ENCODE measurements at places on chromosomes 16 and 17.

DNA sequence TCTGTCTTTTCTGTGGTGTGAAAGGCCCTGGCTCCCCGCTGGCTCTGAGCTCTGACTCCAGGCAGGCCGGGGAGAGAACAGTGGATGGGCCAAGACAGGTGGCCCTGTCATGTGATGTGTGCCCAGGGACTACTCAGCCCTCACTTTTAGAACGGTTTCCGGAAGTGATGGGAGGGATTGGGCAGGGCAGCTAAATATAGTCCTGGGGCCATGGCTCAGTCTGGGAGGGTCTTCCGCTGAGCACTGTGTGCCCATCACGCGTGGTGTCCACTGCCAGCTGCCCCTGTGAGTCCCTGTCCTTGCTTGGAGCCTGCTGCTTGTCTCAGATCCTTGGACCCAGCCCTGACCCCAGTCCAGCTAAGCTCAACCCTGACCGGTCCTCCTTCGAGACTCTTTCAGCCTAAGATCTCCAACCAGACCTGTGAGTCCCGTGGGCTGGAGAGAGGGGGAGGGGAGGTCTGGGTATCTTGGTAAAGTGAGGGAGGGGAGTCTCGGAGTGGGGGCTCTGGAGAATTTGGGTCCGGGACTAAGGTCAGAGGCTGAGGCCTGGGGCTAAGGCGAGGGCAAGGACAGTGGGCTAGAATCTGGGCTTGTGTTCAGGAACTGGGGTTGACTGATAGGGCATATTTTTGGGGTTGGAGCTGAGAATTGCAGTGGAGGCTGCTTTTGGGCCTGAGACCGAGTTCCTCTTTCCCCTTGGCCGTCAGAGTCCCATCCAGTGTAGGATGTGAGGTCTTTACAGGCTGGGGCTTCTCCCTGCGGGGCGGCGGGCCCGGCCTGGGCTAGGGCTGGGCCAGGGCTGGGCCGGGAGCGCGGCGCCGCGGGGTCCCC is at the start of gene TRIM72:
TRIM72 (plus strand) TSS at position 243 of the 831 bp plus-strand sequence. CDS start 620 bp downstream, outside the sequence.
- DNase-seq, result no peak

GRCh38 chr17:12983991-12984884 is 33.6 kb downstream of the ELAC2 start:
- DNase-seq, result no peak

DNA sequence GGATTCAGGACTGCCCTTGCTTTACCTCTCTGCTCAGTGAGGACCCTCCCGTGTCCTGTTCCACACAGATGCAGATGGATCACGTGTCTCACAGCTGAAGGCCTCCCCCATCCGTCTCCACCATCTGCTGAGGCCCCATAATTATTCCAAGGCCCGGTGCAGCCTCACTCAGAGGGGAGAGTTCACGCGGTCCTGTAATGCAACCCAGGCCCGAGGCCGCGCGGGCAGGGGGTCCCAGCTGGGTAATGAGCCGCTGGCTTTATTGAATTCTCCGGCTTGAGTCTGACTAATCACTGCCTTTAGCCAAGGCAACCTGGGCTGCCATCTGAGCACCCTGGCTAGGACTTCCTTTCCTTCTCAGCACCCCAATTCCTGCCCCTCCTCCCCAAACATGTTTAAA is 4.4 kb upstream of the WFIKKN2 start:
- DNase-seq, result no peak

DNA sequence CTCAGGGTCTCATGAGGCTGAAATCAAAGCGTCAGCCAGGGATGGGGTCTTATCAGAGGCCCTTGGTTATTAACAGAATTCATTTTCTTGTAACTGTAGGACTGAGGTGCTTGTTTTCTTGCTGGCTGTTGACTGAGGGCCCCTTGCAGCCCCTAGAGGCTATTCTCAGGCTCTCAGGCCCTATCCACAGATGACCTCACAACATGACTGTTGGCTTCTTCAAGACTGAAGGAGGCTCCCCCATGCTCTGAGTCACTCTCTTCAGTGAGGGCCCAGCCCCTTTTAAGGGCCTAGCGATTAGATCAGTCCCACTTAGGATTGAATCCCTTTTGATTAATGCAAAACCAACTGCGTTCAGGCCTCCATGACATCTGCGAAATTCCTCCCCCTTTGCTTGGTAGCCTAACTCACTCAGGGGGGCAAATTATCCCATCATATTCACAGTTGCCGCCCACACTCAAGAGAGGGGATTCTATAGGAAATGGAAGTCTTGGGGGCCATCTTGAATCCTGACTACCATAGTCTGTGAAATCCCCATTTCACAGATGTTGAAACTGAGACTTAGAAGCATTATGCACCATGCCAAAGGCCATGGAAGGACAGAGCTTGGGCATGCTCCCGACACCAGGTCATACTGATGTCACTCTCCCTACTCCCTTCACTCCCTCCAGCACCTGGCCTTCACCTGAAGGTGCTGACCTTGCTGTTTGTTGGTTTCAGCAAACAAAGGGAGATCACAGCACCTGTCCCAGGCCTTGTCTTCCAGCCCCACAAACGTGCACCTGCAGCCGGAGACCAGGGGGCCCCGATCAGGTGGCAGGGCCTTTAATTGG is 592.3 kb downstream of the MAF start:
- peak; percentile 67 for DNase-seq

DNA sequence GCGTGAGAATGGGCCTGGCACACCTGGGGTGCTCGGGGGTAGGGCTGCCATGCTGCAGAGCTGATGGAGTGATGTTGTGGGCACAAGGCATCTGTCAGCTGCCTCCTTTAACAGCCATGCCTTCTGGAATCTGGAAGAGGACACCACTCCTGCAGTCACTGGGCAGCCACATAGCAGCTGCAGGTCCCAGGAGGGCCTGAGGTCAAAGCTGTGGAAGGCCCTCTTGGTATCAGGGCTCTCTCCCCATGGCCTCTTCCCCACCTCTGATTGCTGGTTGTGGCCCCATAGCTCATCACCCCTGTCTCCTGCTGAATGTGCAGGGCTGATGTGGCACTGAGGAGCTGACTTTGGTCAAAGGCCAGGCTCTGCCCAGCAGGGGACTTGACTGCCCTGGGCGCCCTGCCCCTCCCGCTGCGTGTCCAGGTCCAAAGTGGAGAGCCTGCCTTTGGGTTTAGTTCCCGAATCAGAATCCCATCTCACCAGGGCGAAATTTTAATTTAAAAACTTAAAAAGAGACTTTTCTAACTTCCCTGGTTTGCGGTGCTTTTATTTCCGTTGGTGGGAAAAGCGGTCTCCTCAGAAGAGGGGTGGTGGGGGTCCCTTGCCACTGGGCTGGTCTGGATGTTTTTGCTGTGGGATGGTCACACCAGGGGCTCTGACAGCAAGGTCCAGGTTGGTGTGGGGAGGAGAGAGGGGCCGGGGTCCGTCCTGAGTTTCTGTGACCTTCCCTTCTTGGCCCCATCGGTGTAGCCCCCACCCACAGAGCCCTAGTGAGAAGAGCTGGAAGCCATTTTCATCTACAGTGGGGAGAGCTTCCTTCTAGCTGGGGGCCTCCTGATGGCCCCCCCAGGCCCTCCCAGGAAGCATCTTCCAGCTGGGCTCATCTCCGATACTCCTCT is 5.9 kb downstream of the UBALD2 start:
- DNase-seq, result no peak

DNA sequence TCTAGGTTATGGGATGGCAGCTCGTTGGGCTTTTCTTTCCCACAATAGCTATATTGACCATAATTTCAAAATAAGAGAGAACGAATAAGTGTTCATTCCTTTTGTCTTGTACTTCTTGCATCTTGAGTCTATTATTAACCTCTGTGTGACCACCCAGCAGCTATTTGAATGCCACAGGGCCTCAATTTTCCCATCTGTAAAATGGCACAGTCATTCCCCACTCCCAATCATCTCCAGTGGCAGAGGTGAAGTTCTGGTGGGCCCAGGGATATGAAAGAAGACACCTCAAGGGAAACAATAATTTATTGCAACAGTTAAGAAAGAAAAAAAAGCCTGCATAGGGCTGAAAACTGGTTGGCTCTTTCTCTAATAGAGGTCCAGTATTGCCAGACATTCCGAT is 28.6 kb upstream of the NKD1 start:
- DNase-seq, result no peak

DNA sequence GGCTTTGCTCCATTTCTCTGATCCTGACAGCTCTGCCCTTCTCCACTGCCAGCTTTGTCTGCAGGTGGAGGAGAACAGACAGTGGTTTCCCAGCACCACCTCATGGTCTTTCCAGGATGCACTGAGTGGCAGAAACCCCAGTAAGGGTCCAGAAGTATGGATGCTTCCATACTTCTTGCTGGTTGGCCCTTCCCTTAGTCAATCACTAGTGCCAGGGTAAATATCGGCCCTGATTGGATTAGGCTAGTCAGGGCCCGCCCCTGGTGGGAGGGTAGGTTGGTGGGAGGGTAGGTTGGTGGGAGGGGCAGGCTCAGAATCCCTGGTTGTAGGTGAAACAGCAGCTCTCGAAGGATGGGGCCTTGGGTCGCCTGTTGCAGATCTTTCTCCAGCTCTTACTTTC is 10.2 kb downstream of the RNF213 start:
- peak; percentile 41 for DNase-seq

DNA sequence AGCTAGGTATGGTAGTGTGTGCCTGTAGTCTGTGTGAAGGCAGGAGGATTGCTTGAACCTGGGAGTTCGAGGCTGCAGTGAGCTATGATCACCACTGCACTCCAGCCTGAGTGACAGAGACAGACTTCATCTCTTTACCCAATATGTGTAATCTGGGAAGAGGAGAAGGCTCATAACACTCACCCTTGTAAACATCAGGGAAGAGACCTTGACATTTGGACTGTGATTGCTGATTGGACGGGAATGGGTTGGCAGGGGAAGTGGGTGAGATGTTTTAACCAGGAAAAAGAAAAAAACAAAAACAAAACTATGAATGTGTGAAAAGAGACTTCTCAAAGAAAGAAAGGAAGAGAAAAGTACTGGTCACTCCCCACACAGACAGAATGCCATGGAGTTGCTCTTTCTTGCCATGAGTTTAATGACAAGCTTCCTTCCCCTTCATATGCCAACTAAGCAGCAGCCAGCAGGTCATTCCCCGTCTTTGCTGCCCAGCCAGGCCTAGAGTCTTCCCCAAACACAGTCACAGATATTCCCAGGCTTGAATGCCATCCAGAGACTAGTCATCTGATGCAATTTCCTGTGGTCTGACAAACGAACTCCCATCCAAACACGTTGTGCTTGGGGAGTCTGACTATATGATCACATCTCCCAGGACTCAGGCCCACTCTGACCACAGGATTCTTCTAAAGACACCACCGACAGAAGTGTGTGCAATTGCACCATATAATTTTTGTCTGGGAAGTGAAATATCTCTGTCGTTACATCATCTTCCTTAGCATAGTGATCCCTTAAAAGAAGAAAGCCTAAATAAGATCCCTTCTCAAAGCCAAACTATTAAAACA is 3.6 kb upstream of the XAF1 start:
- peak; percentile 93 for DNase-seq

- no peak for DNase-seq
These were observed 492.2 kb downstream of the WWOX start for GRCh38 chr16:78591682-78592103.

GRCh38 chr17:38361694-38362465 is 10.2 kb downstream of the SOCS7 start:
- no peak for DNase-seq

DNA sequence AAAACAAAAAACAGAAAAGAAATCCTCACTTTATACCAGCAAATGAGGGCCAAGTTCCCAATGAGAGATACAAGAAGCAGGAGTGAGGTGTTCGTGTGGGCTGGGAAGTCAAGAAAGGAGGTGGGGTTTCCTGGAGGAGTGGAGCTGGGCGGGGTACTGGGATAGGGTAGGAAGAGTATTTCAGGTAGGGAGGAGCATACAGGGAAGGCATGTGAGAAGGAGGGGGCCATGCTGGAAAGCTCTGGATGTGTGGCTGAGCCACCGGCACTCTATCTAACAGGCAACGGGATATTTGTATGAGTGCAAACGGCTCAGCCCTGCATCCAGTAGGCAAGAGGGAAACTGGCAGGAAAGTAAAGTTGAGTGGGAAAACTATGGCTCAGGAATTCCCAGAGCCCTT is 4.2 kb downstream of the OR3A2 start:
- no peak for DNase-seq

GRCh38 chr17:78819402-78819801 is 21.2 kb downstream of the USP36 start:
- no peak for DNase-seq

DNA sequence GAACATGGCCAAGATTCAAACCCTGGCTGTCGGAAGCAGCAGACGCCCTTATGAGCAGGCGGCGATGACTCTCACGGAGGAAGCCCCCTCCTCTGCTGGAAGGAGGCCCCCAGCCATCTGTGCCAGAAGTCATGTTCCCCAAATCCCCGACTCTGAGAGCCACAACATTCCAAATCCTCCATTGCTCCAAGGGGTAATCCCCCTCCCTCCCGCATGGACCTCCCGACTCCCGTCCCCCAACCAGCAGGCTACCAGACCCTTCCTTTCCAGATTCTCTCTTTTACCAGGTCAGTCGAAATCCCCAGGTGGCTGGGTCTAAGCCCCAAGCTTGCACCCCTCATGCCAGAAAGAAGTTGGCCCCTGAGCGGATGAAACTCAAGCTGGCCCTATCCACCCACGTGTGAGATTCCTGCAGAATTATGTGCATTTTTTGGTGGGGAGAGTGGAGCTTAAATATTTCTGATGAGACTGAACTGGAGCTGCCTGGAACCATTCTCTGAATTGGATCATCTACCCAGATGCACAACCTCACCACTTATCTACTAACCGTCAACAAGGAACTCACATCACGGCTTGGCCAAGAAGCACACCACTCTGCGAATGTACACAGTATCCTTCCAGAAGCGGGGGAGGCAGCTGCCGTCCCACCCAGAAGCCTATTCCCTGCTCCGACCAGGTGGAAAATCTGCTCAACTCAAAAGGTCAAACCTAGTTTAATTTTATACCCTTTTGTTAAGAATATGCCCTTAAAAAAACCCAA is 283.5 kb downstream of the C16orf95 start:
- DNase-seq, result no peak

DNA sequence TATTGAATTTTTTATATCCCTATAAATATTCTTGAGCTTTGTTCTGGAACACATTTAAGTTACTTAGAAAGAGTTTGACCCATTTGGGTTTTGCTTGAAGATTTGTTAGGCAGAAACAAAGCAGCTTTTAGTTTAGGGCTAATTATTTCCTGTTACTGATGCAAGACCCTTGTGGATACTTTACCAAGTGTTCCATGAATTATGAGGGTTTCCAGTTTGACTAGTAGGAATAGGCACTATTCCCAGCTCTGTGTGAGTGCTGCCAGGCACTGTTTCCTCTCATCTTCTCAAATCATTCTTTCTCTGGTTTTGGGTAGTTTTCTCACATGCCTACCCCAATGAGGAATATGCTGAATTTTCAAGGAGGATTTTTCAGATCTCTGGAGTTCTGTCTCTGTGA is 80.0 kb downstream of the SPACA3 start:
- no peak for DNase-seq

DNA sequence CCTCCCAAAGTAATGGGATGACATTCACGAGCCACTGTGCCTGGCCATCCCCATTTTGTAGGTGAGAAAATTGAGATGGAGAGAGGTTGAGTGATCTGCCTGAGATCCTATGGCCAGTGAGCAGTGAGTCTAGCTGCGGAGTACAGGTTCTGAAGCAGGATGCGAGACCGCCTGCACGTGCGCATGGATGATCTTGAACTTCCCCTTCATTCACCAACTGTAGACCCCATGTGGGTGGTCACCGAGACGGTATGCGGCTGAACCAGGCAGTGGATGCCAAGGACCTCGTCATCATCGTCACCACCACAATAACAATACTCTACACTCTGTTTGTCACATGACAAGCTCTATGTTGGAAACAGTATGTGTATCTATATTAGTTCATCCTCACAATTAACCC is 6.2 kb upstream of the SPNS3 start:
- DNase-seq, result no peak

GRCh38 chr17:45288825-45289224 is 26.9 kb upstream of the SPATA32 start:
- DNase-seq, result no peak

- no peak for DNase-seq
These were observed 31.9 kb downstream of the PLCG2 start for GRCh38 chr16:81810894-81811538.

Measured in NB4 (cell line).